ENCODE measurements at places on chromosomes 11 and 22.

GRCh38 chr11:111378861-111379601, at the start of gene POU2AF1:
Gene POU2AF1, minus strand, starts transcription at chr11:111379275. Its CDS starts 98 bp downstream, at chr11:111379177.
- DNase-seq = no peak

GRCh38 chr11:705646-706438, at the start of gene EPS8L2:
Gene EPS8L2, plus strand, starts transcription at chr11:706231. Its CDS starts 3,177 bp downstream, at chr11:709408.
- DNase-seq = no peak

- DNase-seq = no peak
Observed at GRCh38 chr11:47391077-47391583, 12.8 kb upstream of the SPI1 start.

- no peak for DNase-seq
Observed at GRCh38 chr22:21861851-21862250, 5.6 kb downstream of the MAPK1 start.

- no peak for DNase-seq
Observed at GRCh38 chr11:63558459-63559157, 4.6 kb downstream of the PLAAT2 start.

GRCh38 chr22:27662359-27663301, 138.9 kb downstream of the MN1 start:
- DNase-seq = no peak

All from HAP-1 (cell line).